ENCODE measurements at places on chromosomes 12 and 14.

- no peak for DNase-seq
Measured at GRCh38 chr12:3683670-3684069, 69.2 kb downstream of the CRACR2A start.

DNA sequence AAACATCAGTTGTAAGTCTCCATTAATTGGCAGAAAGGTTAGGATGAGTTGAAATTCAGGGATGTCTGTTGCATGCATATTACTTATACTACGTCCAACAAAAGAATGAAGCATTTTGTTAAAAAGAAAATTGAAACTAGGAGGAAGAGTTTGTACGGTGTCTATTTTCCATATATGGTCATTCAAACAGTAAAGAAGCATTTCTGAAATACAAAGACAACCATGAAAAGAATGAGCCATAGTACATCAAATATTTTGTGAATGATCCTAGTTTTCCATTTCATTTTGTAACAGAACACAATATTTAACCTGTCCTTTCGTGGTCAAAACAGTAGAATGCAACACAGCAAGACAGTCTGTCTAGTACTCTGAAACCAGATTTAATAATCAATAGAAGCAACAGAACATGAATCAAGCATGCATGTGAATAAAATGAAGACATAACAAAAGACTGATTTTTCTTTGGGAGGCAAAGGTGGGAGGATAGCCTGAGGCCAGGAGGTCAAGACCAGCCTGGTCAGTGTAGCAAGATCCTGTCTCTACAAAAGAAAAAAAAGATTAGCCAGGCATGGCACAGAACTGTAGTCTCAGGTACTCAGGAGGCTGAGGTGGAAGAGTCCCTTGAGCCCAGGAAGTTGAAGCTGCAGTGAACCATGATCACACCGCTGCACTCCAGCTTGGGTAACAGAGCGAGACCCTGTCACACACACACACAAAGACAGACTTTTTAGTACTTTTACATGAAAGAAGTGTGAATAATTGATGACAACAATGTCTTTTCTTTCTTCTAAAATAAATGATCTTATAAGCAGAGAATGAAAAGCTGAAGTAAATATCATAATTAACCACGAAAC, 156.0 kb downstream of the LRIG3 start:
- no peak for DNase-seq

GRCh38 chr14:29925101-29925722, 2.4 kb downstream of the PRKD1 start:
- no peak for DNase-seq

GRCh38 chr12:13178568-13179210, 17.8 kb upstream of the EMP1 start:
- DNase-seq, result no peak

GRCh38 chr12:62670986-62671720, 204.5 kb downstream of the MON2 start:
- no peak for DNase-seq

DNA sequence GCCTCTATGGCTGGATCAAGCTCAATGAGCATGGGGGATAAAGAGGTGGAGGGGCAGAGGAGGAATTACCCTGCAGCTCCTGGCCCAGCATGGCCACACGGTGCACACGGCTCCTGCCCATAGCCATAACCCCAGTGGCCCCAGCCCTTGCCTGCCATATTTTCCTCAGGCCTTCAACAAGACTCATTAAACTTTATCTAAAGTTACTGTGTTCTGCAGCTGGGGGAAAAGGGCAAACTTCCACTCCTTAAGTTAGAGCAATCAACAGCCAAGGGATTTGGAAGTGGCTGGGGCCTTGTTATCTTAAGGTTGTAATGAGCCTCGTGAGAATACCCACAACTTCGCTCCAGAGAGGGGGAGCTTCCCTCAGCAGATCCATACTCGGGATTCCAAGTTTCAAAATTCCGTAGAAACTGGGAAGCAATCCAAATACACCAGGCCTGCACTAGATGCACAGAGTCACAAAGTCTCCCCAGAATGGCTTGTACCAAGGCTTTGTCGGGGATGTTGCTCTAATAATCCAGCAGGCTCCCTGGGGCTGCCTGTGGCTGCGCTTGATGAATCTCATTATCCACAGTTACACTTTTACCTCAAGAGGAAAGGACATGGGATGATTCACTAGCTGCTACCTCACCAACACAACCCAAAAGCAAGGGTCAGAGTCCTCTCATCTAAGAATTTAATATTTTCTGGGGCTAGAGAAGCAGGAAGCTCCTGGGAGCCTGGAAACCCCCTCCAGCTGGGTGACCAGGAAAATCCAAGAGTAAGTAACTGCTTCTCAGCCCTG, 13.0 kb upstream of the OR6J1 start:
- DNase-seq, result no peak

DNA sequence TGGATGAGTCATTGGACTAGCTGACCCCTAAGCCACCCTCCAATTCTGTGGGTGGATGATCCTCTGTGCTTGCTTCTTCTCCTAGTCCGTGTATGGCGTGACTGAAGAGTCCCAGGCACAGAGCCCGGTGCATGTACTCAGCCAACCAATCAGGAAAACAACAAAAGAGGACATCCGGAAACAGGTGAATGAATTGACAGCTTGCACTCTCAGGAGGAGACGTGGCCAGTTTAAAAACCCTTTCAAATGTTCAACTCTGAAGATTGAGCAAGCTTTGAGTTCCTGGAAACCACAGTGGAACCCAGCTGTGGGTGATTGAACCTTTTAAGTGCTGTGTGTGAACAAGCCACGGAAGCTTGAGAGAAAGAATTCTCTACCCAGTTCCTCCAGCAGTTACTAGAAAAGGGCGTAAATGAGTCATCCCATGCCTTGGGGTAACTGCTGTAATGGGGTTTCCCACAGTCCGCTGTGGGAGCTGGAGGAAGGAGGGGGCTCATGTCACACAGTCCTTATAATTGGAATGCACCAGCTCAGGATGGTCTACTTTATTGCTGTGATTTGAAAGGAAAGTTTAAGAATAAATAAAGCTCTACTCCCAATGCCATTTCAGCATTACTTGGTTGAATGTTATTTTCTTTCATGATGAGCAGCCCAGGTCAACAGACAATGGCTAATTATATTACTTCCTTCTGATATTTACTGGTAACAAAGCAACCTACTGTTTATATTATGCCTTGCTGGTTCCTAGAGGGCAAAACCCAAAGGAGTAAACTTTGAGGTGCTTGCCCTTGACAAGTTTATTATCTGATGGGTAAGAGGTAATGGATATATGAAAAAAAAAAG, 417.0 kb downstream of the DPF3 start:
- DNase-seq, result peak; percentile 81

- DNase-seq, result no peak
Measured at GRCh38 chr12:111441107-111441928, 35.6 kb downstream of the SH2B3 start.

DNA sequence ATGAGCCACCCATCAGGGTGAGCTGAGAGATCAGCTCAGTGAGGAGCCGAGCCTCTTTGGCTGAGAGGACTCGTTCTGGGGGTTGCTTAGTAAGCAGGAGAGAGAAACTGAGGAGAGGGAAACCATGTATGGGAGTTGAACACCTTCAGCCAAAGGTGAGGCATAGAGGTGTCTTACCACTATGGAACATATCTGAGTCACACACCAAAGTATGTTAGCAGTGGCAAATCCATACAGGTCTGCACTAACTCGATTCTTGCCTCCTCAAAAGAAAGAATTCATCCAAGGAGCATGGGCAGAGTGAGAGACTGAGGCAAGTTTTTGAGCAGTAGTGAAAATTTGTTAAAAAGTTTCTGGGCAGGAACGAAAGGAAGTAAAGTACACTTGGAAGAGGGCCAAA, 46.7 kb upstream of the RNU6-8 start:
- DNase-seq, result no peak

DNA sequence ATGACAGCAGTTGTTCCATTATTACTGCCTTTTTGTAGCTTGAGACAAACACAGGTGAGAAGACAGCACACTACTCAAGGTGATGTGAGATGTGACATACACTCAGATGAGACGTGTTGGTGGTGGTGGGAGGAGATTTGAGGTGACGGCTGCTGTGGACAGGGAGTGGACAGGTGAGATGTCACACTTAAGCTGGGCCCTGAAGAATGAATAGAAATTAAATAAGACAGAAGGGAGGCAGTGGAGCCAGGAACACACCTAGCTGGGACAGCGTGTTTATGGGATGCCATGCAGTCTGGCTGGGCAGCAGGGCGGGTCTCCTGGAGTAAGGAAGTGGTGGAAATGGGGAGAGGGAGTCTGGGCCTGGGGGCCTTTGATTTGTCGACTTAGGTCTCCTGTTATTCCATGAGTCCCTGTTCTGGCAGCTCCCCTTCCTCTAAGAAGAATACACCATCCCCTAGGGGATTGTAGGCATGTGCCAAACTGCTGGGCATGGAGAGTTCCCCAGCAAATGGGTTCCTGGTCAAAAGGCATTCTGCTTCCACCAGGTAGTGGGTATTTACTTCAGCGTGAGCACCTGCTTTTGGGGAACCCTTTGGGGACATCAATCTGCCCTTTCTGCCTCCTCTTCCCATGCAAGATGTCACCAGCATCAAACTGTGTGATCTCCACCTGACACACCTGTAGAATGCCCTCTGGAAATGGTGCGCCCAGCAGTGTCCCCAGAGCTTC, 71.2 kb upstream of the ESRRB start:
- no peak for DNase-seq

DNA sequence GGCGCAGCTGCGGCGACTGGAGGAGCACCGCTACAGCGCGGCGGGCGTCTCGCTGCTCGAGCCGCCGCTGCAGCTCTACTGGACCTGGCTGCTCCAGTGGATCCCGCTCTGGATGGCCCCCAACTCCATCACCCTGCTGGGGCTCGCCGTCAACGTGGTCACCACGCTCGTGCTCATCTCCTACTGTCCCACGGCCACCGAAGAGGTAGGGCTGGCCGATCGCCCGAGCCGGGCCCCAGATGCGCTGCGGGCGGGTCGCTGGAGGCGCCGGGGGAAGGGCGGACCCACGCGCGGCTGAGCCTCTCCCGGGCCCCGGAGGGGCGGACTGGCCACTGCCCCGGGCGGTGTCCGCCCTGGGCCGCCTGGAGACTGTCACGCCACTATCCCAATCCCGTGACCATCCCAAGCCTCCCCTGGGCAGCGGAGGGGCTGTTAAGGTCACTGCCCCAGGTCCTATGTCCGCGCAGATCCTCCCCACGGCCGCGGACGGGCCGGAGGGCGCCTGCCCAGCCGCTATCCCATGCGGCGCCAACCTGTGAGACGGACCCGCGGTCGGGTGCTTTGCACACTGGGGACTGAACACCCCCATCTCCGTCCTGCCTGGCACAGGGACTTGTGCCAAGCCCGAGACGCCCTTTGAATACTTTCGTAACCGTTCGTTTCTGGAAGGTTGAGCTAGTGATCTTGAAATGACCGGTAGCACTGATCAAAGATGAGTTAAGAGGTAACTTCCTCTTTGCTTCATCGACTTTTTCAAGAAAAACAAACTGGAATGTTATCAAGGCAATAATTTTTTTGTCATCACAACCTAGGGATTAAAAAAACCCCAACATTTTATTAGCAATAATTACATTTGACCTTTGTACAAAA, 725 bp downstream of the CHPT1 start:
- DNase-seq, result peak; percentile 28

GRCh38 chr12:26661399-26661798, 171.6 kb downstream of the ITPR2 start:
- no peak for DNase-seq

DNA sequence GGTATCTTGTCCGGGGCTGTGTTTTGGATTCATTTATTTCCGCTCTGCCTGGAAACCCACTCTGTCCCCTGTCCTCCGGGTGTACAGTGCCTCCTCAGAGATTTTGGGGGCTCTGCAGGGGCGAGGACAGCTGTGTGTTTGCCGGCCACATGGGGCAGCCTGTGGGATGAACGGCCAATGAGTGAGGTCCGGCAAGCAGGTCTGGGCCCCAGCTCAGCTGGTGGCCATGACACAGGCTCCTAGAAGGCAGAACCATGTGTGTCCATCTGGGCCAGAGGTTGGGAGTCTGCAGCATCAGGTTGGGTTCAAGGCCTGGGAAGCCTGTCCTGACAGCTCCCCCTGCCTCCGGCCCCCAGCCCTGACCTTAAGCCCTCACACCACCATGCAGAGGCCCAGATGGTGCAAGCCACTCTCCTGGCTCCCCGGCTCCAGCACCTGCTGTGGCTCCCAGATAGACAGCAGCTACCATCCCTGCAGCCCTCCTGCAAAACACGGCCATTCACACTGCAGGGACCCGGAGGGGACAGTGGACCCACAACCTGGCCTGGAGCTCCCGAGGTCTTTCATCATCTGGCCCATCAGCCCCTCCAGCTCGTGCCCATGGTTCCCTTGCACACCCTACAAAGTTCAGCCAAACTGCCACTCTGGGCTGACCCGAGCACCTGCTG, 220.1 kb upstream of the C14orf180 start:
- no peak for DNase-seq

- DNase-seq, result no peak
Measured at GRCh38 chr12:108424026-108424425, 84.9 kb upstream of the CMKLR1 start.

DNA sequence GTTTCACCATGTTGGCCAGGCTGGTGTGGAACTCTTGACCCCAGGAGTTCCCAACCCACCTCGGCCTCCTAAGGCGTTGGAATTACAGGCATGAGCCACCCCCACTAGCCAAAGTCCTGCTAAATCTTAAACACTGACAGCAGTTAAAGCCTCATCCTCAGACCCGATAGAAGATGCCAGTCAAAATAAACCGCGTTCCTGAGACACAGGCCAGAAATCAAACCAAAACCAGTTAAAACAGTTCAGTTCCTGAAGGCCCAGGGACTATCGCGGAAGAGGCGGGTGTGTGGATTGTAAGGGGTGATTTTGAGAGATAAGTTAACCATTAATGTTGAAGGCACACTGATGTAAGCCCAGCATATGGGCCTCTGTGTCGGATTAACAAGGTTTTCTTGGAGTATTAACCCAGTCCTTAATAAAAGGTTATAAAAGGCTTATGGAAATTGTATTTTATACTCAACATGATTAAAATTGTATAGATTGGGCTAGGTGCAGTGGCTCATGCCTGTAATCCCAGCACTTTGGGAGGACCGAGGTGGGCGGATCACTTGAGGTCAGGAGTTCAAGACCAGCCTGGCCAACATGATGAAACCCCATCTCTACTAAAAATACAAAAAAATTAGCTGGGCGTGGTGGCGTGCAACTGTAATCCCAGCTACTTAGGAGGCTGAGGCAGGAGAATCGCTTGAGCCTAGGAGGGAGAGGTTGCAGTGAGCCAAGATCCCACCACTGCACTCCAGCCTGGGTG, 18.7 kb upstream of the CDCA4 start:
- no peak for DNase-seq

DNA sequence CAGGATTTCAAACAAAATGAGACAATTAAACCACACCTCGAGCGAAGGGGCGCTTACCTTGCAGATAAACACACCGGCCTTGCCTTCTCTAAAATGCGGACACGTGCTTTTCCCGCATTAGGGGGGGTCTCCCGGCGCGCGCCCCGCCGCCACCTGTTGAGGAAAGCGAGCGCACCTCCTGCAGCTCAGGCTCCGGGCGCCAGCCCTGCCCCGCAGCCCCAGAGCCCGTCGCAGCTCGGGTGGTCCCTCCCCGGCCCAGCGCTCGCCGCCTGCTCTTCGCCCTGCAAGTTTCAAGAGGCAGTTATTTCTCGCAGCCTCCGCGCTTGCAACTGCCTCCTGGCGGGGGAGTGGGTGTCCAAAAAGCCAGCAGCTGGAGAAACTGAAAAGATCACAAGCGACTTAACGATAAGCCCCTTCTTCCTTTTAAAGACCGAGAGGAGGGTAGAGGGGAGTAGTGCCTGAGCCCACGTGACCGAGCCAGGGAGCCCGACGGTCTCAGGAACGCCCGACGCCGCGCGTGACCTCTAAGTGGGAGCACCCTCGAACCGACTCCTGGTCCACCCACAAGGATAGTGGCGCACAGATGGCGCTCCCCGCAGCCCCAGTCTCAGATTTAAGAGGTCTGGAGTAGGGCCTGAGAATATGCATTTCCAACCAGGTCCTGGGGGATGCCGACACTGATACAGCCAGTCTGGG, at the start of gene ESR2:
Gene ESR2, minus strand, starts transcription at position 396 of the 696 bp plus-strand sequence. CDS start 11,386 bp downstream, outside the sequence.
- DNase-seq, result peak; percentile 39

- DNase-seq, result no peak
Measured at GRCh38 chr12:52390739-52391617, 5.5 kb upstream of the KRT84 start.
